ENCODE measurements at places on chromosomes 5 and 9. TPM values are rescaled to one million over a fixed set of nuclear protein-coding genes. Genes with fewer than 3 reads are reported as not detected.

Gene NTMT1
- 23.9 TPM for total RNA-seq

Gene SPATA31A6
- total RNA-seq = not detected

Gene SHC3
- 1.1 TPM for total RNA-seq

Gene CCDC180
- total RNA-seq = 14.0 TPM

Gene SPOCK1
- total RNA-seq = 43.2 TPM

Gene AK3
- 97.5 TPM for total RNA-seq

Gene CTSV
- not detected for total RNA-seq

Gene TRUB2
- total RNA-seq = 7.2 TPM

Gene LHX3
- not detected for total RNA-seq

Gene ELAVL2
- not detected for total RNA-seq

Gene C9orf50
- total RNA-seq = 1.0 TPM

Gene MORN5
- not detected for total RNA-seq

Gene LOX
- total RNA-seq = 44.3 TPM

Gene BHMT2
- total RNA-seq = 39.4 TPM

- no peak overlapping the region for H3K27ac ChIP-seq
- H3K4me1 ChIP-seq = no peaks in the 10 kb centered on the region
- no peak overlapping the region for H3K4me3 ChIP-seq
- no peak for DNase-seq
Measured at GRCh38 chr5:35838370-35839042, 18.2 kb upstream of the IL7R start.

DNA sequence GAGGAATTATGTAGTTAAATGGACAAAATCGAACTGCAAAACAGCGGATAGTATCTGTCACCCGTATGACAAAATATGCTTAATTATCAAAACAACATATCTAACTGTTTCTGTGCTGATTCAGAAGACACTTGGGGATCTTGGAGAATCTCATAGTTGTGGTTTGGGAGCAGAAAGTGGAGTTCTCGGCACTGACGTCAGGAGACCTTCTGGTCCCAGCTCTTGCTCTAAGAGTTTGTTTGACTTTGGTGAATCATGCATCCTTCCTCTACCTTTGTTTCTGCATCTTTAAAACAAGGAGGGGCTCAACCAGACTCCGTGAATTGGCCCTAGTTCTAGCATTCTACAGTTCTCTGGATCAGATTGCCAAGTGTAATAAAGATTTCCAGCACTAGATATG, 37.0 kb upstream of the TAF1L start:
- no peak overlapping the region for H3K27ac ChIP-seq
- H3K4me1 ChIP-seq = no peaks in the 10 kb centered on the region
- no peak overlapping the region for H3K4me3 ChIP-seq
- H3K27me3 ChIP-seq = no peaks in the 10 kb centered on the region

GRCh38 chr9:135448663-135449100, 30.9 kb upstream of the PPP1R26 start:
- H3K36me3 ChIP-seq = no peaks in the 10 kb centered on the region
- H3K4me3 ChIP-seq = no peak overlapping the region
- H3K27me3 ChIP-seq = no peaks in the 10 kb centered on the region

GRCh38 chr5:124554746-124555578, 191.5 kb downstream of the ZNF608 start:
- DNase-seq = no peak
- no peaks in the 10 kb centered on the region for H3K27me3 ChIP-seq
- H3K27ac ChIP-seq = no peak overlapping the region
- H3K4me3 ChIP-seq = no peak overlapping the region
- H3K36me3 ChIP-seq = no peaks in the 10 kb centered on the region
- no peaks in the 10 kb centered on the region for H3K4me1 ChIP-seq

DNA sequence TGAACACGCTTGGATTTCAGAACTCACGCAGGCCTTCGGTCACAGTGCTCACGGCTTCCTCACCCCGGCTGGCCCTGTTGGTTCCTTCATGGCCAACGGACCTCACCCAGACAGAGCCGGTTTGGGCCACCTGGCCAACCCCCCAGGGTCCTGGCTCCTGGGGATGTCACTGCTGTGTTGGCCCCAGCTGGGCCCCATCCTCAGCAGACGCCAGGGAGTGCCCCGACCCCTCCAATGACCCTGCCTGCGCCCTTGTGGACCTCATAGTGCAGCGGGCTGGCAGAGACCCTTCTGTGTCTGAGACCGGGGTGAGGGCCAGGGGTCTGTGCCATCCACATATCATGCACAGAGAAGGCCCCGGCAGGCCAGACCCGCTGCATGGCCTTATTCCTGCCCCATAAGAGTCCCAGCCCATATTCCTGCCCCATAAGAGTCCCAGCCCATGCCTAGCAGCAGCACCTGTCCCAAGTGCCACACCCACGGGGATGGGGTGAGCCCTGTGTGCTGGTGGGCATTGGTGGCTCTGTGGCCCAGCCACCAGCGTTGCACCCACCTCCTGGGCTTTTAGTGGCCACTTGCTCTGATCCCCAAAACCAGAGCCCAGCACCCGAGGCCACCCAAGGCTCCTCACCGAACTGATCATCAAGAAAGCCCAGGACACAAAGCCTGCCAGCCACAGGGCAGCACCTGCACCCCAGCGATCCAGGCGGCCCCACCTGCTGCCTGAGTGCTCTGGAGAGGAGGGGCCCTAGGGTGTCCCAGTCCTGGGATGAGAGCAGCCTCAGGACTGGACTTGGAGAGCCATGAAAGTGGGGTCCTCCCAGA, 1.3 kb upstream of the LPCAT1 start:
- H3K36me3 ChIP-seq = no peaks in the 10 kb centered on the region
- H3K4me1 ChIP-seq = no peaks in the 10 kb centered on the region
- no peak for DNase-seq
- no peak overlapping the region for H3K4me3 ChIP-seq

DNA sequence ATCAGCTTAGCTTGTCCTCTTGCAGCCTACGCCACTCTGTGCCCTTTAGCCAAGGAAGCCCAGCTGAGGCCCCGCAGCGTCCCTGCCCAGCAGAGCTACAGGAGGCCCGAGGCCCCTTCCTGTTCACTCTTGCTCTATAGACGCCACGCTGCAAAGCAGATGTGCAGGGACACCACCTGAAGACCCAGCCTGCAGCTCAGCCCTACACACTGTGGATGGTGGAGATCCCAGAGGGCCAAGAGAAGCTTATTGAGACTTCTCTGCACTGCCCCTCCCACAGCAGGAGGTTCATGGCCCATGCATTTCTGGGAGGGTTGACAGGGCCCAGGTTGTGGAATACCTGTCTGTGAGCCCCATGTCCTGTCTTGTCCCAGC, 33.6 kb downstream of the IRF1 start:
- no peaks in the 10 kb centered on the region for H3K36me3 ChIP-seq
- no peak for DNase-seq
- H3K4me3 ChIP-seq = no peak overlapping the region
- peaks cover 62% of the 10 kb centered on the region for H3K4me1 ChIP-seq

DNA sequence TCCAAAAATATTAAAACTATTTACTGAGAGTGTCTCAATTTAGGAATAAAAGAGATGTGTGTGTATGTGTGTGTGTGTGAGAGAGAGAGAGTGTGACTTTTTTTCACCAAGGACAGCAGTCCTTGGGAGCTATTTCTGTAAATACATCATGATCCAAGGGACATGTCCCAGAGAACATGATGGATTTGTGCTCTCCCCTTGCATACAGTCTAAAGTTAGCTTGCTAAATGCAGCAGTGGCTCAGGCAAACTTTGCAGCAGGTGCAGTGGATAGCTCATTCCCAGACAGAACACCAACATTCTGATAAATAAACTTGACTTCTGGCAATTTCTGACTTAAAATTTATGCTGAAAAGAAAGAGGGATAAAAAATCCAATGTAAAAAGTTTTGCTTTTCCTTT, 55.4 kb upstream of the SGCD start:
- H3K4me3 ChIP-seq = no peak overlapping the region
- no peaks in the 10 kb centered on the region for H3K27me3 ChIP-seq
- no peak overlapping the region for H3K27ac ChIP-seq
- no peaks in the 10 kb centered on the region for H3K4me1 ChIP-seq
- no peaks in the 10 kb centered on the region for H3K36me3 ChIP-seq

GRCh38 chr9:32389365-32389764, 4.9 kb downstream of the ACO1 start:
- H3K4me1 ChIP-seq = no peaks in the 10 kb centered on the region
- H3K27ac ChIP-seq = no peak overlapping the region
- no peaks in the 10 kb centered on the region for H3K27me3 ChIP-seq
- no peak overlapping the region for H3K4me3 ChIP-seq

DNA sequence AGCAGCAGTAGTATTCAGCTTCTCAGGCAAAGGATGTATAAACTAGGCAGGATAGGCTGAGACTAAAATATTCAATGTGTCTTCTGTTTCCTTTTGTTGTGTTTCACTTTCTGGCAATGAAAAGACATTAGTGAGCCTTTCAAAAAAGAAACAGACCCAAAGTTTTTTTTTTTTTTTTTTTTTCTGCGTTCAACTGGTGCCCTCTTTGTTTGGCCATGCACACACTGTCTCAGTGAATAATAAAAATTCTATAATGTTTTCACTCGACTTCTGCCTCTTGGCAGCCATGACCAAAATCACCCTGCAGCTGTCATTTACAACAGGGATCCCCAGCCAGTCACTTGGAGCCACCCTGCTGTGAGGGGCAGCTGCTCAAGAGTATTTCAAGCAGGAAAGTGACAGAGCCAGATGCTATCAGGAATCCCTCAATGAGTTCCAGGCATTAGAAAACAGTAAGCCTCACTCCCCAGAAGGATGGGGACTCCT, 44.0 kb upstream of the MAN2A1 start:
- H3K36me3 ChIP-seq = no peaks in the 10 kb centered on the region
- no peaks in the 10 kb centered on the region for H3K4me1 ChIP-seq
- no peak for DNase-seq
- H3K27ac ChIP-seq = no peak overlapping the region
- no peak overlapping the region for H3K4me3 ChIP-seq
- no peaks in the 10 kb centered on the region for H3K27me3 ChIP-seq

GRCh38 chr9:83384214-83384613, 154.0 kb downstream of the FRMD3 start:
- no peaks in the 10 kb centered on the region for H3K4me1 ChIP-seq
- H3K27me3 ChIP-seq = no peaks in the 10 kb centered on the region
- DNase-seq = no peak
- H3K27ac ChIP-seq = no peak overlapping the region
- no peaks in the 10 kb centered on the region for H3K36me3 ChIP-seq
- no peak overlapping the region for H3K4me3 ChIP-seq

GRCh38 chr5:159216454-159216853, 7.1 kb upstream of the RNF145 start:
- H3K4me1 ChIP-seq = no peaks in the 10 kb centered on the region
- no peak for DNase-seq
- no peak overlapping the region for H3K27ac ChIP-seq
- H3K36me3 ChIP-seq = no peaks in the 10 kb centered on the region
- H3K27me3 ChIP-seq = no peaks in the 10 kb centered on the region

DNA sequence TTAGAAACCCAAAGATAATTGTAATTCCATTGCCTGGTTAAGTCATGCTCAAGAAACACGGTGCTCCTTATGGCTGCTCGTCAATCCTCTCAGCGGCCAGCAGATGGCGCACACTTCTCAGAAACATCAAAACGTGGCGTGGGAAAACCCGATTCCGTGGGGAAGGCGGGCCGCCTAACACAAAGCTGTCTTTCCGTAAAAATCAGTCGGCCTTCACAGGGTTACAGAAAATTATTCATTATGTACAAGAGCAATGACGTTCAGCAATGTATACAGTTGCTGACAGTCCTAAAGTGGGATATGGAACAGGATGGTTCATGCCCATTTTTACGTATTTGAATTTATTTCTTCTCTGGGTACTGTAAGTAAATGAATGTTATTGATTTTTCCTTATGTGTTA, 83.5 kb downstream of the PDE4D start:
- no peak overlapping the region for H3K27ac ChIP-seq
- no peaks in the 10 kb centered on the region for H3K36me3 ChIP-seq
- no peaks in the 10 kb centered on the region for H3K4me1 ChIP-seq
- no peaks in the 10 kb centered on the region for H3K27me3 ChIP-seq
- peak; percentile 76 for DNase-seq

DNA sequence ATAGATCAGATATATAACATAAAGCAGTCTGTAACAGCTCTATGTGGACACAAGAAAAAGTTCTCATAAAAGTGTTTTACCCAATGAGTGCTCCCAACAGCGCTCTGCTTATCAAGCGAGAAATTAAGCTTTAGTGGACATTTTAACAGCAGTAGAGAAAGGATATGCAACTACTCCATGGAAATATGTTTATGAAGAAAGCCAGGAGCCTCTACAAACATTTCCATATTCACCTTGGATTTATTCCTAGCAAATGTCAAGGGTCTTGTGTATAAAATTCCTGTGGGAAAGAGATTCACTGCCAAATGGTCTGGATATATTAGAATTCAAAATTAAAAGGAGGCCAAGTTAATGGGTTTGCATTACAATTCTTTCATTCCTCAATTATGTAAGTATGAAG, 66.5 kb downstream of the DTWD2 start:
- H3K27me3 ChIP-seq = no peaks in the 10 kb centered on the region
- no peak overlapping the region for H3K4me3 ChIP-seq
- H3K4me1 ChIP-seq = no peaks in the 10 kb centered on the region
- no peaks in the 10 kb centered on the region for H3K36me3 ChIP-seq

- no peak overlapping the region for H3K4me3 ChIP-seq
- no peaks in the 10 kb centered on the region for H3K27me3 ChIP-seq
- no peaks in the 10 kb centered on the region for H3K4me1 ChIP-seq
- no peak for DNase-seq
Measured at GRCh38 chr9:98559561-98559960, 149.2 kb downstream of the GABBR2 start.

DNA sequence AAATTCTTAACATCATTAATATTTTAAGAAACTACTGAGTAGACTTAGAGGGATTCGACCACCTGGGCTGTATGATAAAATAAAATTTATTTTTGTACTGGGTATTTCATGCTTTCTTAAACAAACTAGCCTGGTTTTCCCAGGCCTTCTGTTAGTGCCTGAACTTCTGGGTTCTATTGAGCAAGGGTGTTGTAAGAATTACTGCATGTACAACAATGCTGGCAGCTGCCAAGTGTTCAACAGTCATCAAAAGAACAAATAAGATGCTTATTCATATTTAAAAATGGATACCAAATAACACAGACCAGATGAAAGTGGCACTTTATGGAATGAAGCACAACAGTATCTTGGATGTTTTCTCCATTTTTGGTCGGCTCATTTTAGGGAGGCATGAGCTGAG, 123.2 kb upstream of the FBXL7 start:
- no peak overlapping the region for H3K4me3 ChIP-seq
- H3K4me1 ChIP-seq = no peaks in the 10 kb centered on the region
- DNase-seq = no peak
- H3K36me3 ChIP-seq = no peaks in the 10 kb centered on the region
- no peaks in the 10 kb centered on the region for H3K27me3 ChIP-seq

GRCh38 chr9:84278130-84278529, 62.4 kb downstream of the SLC28A3 start:
- no peaks in the 10 kb centered on the region for H3K36me3 ChIP-seq
- H3K4me3 ChIP-seq = no peak overlapping the region
- H3K27ac ChIP-seq = no peak overlapping the region
- no peak for DNase-seq

- H3K27me3 ChIP-seq = no peaks in the 10 kb centered on the region
- DNase-seq = no peak
- H3K4me3 ChIP-seq = no peak overlapping the region
- H3K4me1 ChIP-seq = no peaks in the 10 kb centered on the region
Measured at GRCh38 chr5:111043712-111044506, 27.6 kb upstream of the TSLP start.

Measured in tibial nerve (tissue), 4 donors.